Fibroblast of skin of scalp (primary cell): ENCODE measurements at places on chromosomes 5 and 9.
A peak's percentile ranks its signal among the peaks of the same experiment; 100 is the strongest.

GRCh38 chr5:136056336-136056735 is 27.5 kb downstream of the TGFBI start:
- DNase-seq = no peak

DNA sequence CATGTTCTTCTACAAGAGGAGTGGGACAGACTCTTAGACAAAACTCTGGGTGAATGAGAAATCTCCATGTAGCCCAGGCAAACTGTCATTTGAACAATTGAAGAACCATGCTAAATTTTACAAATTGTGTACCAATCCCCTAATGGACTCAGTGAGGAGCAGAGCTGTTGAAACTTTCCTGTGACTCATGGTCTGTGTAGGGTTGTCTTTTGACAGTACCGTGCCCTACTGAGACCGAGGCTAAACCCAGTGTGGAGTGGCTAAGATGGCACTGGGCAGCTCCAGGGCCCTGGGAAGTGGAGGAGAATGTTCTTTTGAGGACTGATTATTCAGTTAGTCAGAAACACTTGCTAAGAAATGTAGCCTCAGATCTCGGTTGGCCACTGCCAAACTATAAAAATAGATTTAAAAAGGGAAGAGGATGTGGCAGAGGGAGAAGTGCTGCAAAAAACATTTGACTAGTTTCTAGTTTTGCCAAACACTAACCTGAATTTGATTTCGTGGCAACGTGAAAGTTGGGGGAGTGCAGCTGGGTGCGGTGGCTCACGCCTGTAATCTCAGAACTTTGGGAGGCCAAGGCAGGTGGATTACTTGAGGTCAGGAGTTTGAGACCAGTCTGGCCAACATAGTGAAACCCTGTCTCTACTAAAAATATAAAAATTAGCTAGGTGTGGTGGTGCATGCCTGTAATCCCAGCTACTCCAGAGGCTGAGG is 24.7 kb downstream of the POU4F3 start:
- no peak for DNase-seq

DNA sequence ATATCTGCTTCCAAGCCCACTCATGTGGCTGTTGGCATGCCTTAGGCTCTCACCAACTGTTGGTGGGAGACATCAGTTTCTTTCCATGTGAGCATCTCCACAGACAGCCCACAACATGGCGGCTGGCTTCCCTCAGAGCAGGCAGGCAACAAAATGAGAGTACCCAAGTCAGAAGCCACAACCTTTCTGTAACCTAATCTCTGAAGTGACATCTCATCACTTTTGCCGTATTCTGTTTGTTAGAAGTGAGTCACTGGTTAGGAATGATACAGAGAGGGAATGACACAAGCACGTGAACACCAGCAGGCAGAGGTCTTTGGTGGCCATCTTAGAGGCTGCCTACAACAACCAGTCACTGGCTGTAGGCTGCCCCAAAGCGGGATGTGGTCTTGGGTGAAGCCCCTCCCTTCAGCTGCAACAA is 88.6 kb upstream of the RASGRF2 start:
- DNase-seq = peak; percentile 46

GRCh38 chr9:105393576-105394344 is 54.1 kb upstream of the FSD1L start:
- no peak for DNase-seq

- DNase-seq = peak; percentile 52
These were observed 216.9 kb upstream of the ZNF608 start for GRCh38 chr5:124963236-124963919.

DNA sequence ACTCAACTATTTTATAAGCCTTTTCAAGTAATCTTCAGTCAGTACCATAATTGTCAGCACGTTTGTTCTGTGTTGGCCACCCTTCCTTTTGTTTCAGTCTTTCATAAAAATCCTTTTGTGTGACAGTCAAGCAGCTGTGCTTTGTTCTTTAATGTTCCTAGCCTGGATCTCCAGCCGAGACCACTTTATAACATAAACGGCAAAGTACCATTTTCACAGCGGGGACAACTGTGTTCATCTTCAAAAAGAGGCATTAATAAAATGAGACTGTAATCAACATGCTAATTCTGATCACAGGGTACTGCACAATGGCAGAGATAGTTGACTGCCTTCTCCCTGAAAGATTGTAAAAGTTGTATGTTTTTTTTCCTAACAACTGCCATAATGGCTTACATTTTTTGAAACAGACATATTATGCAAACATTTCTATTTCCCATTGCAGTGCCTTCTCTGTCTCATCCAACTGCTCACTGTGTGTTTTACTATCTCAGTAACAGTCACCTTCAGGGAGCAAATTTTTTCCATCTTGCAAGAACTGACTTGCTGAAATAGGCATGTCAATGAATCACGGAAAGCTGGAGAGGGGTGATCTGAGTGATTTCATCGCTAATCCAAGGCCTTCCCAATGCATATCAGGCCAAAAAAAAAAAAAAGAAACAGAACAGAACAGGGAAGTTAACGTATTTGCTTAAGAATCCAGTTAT is 828.5 kb upstream of the DMAC1 start:
- peak; percentile 37 for DNase-seq

DNA sequence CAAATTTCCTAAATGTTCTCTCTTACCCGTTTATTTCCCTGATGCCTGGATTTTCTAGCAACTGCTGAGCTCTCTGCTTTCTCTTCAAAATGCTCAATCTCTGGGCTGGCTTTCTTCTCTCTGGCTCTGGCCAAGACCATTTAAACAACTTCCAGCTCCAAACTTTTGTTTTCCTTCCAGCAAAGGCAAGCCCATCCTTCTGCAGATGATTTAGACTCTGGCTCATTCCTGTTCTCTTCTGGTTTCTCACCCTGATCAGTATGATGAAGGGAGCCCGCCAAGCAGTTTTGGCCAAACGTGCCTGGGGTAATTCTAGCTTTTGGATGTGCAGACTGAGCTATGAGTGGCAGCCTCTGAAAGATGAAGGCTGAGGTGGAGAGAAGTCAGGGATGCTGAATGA is 78.1 kb downstream of the HSPA4 start:
- no peak for DNase-seq

- no peak for DNase-seq
These were observed 545.4 kb upstream of the TLE4 start for GRCh38 chr9:79026316-79026715.

DNA sequence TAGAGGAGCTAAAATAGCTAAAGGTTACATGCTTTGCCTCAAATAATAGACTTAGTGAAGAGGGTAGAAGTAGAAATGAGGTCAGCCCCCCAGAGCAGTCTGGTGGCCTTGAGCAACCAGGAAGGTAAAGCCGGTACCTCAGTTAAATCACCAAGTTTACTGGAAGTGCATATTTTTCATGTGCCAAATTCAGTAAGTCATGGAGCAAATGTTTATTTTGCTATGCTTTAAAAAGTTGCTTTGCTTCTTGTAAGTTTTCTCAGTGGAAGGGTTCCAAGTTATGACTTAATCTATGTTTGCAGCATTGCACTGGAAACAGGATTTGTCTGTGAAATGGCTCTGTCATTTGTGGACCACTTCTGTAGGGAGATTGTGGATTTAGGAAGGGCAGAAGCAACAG is 256.7 kb downstream of the ARRDC3 start:
- peak; percentile 81 for DNase-seq

GRCh38 chr9:108271236-108271635 is 584.5 kb downstream of the ACTL7B start:
- no peak for DNase-seq

DNA sequence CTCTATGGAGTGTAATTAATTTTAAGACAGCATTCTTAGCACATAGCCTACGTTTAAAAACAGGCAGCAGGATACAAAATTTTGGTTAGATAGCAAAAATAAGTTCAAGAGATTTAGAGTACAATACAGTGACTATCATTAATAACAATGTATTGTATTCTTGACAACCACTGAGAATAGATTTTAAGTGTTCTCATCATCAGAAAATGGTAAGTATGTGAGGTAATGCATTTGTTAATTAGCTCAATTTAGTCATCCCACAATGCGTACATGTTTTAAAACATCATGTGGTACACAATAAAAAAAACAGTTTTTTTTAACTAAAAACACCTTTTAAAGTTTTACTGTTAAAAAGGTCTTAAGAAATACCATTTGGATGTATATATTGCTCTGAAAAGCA is 94.2 kb downstream of the MUSK start:
- DNase-seq = no peak

- DNase-seq = no peak
These were observed 108.1 kb downstream of the LRRC70 start for GRCh38 chr5:62686692-62687091.

GRCh38 chr9:77464661-77465060 is 183.5 kb downstream of the GNA14 start:
- DNase-seq = peak; percentile 71

DNA sequence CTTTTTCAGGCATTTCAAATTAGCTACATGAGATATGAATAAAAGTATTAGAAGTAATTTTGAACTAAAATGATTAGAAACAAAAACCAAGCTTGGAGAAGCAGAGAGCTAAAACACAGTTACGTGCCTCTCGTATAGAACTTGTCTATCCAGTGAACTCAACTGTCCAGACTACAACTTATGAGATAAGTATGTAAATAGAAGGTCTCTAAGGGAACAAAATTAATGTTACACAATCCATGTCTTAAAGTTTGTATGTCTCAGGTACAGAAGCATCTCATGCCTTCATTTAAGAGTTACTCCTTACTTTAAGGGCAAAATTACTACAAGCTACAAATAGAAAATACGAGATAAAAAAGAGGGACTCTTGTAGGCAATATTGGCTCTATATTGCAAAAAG is 316.8 kb downstream of the CETN3 start:
- no peak for DNase-seq

GRCh38 chr5:80217667-80218066 is 38.2 kb downstream of the SERINC5 start:
- DNase-seq = no peak

DNA sequence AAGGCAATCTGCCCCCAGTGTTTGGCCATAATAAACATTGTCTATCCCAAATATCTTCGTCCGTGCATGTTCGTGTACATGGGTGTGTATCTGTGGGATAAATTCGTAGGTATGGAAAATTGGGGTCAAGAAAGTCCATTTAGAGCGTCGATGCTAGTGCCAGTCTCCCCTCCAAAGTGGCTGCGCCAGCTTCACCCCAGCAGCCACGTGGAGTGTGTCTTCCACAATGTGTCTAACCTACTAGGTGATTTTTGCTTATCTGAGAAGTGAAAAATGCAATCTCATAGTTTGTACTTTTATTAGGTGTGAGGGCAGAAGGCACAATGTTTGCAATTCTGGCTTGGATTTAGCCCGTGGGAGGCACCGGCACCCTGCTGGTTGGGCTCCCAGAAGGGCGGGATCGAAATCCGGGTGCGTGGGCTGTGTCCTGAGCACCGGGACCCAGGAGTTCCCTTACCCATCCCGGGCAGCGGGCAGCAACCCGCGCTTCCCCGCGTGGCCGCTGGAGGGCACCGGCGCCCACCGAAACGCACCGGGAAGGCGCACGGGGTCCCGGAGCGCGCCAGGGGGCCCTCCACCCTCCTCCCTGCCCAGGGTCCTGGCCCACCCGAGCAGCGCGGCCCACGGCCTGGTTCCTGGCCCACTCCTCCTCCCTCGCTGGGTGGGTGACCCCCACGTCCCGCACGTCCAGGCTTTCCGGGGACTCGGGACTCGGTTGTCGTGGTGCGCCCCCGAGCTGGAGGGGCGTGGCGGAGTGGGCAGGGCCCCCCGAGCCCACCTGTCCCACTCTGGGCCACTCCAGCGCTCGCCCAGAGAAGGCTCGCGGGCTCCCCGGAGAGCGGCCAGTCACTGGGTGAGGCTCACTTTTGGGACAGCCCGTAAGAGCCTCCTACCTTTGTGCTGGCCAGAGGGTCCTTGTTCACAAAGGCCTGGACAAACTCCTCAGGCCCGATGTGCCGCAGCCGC is 55.4 kb upstream of the RNF130 start:
- peak; percentile 8 for DNase-seq

DNA sequence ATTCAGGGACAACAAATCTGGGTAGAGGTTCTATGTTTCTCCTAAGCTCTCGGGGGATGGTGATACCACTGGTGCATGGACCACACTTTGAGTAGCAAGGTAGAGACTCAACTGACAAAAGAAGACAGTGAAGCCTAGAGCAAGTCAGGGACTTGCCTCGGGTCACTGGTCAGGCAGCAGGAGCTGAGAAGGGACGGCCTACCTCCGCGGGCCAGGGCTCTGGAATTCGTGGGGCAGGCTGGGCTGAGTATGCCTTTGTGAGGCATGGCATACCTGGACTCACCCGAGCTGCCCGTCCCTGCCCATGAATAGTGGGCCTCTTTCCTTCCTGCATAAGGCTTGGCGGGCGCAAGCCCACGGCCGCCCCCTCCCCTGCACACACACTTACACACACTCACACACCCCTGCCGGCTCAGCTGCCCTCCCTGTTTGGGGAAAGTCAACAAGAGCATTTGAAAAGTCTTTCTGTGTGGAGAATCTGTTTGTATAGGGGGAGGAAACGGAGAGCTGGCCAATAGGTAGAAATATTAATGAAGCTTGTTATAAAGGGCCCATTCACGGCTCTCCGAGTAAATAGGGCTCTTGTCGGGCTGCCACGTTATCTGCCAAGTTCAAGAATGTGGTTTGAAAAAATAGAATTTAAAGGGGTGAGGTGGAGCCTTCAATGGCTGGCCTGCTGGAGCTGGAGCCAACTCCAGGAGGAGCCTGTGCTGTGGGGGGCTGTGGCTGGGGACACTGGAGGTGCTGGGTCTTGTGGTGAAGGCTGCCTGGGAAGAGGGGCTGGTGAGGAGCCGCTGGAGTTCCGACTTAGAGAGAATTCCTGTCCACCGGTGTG is 19.1 kb upstream of the KIF12 start:
- DNase-seq = no peak

DNA sequence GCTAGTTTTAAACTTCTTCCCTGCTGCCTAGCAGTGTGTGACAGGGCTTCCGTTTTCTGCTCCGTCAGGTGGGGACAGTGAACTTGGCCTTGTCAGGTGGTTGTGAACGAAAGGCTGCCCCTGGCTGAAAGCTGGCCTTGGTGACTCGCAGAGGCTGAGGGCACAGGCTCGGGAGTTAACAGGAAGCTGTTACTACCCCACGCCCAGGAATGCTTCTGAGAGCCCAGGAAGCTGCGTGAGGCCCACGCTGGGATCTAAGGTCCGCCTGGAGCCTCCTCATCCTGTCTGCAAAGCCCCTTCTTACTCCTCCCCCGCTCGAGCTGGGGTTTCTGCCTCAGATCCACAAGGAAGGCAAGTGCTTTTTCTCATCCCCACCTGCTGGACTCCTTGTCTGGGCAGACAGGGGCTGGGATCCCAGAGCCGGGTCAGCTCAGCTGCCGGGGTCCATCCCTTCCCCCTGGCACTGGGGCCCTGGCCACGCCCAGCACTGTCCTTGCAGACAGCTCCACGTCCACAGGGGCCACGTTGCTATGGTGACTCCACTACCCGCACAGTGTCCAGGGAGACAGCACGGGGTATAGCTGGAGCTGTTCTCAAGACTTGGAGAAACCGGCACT is 124.7 kb upstream of the TBC1D2 start:
- peak; percentile 55 for DNase-seq

DNA sequence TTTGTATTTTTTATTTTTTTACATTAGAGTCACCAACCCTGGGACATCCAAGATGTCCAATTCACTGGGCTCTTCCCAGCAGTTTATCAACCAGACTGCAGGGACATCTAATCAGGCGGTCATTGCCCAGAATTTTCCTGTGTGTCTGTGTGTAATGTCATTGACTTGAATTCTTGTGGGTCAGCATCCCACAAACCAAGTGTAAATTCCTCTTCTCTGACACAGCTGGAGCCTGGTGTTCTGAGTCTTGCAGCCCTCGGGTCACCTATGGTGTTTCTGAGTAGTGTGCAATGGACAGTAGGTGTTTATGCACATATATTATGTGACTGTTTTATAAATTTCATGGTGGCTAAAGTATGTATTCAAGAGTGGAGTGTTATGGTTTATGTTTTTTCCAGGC is 815.7 kb downstream of the SEMA5A start:
- peak; percentile 64 for DNase-seq

GRCh38 chr5:156103155-156103885 is 223.6 kb upstream of the SGCD start:
- DNase-seq = peak; percentile 84
